ENCODE measurements at places on chromosomes 5 and 9. TPM values are rescaled to one million over a fixed set of nuclear protein-coding genes. Genes with fewer than 3 reads are reported as not detected.

DNA sequence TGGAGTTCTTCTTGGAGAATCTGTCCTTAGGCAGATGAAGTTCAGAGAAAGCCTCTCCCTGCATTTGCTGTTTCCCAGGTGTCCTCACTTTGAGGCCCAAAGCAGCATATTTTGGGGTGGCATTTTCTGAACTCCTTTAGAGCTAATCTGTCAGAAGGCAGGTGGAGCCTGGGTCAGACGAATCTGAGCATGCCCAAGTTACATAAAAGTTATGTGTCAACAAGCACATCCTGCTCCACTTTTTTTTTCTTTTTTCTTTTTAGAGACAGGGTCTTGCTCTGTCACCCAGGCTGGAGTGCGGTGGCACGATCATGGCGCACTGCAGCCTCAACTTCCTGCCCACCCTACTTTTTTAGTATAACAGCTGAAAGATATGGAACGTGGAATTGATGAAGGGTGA lies 41.3 kb upstream of the HSPA9 start:
- no peak for DNase-seq

GRCh38 chr5:53240661-53241060 lies 131.1 kb upstream of the MOCS2 start:
- no peak for DNase-seq

DNA sequence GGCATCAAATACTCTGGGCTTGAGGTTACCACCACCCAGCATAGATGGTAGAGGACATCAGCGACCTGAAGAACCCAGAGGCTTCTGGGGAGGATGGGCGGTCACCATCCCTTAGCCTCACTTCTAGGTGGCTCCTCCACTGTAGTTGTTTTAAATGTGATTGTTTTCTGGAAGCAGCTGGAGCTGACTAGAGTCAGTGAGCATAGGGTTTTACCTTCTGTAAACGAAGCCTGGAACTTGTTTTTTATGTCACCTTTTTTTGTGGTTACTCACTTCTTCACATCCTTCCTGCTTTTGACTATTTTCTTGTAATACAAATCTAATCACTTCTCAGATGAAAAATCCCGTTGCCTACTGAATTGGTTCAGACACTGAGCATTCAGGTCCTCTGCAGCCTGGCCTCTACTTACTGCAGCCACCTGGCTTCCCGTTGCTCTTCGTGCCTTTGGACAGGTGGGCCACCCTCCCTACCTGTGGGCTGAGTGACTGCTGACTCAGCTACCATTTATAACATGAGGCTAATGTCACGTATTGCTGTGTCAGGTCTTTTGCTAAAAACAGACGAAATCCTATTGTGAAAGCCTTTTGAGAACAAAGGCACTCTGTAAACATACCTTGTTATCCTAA lies 167.8 kb downstream of the MAN2A1 start:
- DNase-seq: no peak

DNA sequence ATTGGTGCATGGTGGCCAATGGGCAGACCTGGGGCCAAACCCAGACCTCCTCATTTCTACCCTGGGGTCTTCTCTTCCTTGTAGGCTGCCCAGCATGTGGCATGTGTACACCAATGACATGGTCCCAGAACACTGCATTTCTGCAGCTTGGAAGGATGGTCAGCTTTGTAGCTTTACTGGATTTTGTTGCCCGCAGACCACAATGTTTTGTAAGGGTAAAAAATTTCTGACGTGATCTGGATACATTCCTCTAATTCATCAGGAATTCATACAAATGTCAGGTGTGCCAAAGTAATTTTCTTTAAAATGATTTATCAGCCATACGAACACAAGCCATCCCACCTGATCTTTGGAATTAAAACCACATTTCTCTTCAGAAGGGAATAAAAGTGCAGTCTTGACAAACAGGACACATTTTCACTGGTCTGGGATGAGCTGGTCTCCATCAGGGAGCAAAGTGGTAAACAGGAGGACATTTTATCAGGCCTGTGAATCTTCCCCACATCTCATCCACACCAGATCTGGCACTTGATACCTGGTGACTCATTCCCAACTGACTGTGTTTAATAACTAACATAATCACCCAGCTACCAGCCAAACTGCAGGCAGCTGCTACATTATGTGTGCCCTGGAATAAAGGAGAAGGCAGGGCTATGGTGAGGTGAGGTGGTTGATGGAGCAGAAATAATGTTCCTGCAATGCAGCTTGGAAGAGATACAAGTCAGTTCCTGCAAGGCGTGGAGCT lies 103.9 kb downstream of the SPOCK1 start:
- peak; percentile 26 for DNase-seq

GRCh38 chr9:114678795-114679194 lies 3.2 kb downstream of the TEX48 start:
- peak; percentile 51 for DNase-seq

Gene CDC14B
- polyA plus RNA-seq: 9.7 TPM

Gene RASEF
- polyA plus RNA-seq: not detected

Data from IMR-90 (cell line).